ENCODE measurements at places on chromosomes 16 and 17. TPM values are rescaled to one million over a fixed set of nuclear protein-coding genes. Genes with fewer than 3 reads are reported as not detected.
A peak's percentile ranks its signal among the peaks of the same experiment; 100 is the strongest.

DNA sequence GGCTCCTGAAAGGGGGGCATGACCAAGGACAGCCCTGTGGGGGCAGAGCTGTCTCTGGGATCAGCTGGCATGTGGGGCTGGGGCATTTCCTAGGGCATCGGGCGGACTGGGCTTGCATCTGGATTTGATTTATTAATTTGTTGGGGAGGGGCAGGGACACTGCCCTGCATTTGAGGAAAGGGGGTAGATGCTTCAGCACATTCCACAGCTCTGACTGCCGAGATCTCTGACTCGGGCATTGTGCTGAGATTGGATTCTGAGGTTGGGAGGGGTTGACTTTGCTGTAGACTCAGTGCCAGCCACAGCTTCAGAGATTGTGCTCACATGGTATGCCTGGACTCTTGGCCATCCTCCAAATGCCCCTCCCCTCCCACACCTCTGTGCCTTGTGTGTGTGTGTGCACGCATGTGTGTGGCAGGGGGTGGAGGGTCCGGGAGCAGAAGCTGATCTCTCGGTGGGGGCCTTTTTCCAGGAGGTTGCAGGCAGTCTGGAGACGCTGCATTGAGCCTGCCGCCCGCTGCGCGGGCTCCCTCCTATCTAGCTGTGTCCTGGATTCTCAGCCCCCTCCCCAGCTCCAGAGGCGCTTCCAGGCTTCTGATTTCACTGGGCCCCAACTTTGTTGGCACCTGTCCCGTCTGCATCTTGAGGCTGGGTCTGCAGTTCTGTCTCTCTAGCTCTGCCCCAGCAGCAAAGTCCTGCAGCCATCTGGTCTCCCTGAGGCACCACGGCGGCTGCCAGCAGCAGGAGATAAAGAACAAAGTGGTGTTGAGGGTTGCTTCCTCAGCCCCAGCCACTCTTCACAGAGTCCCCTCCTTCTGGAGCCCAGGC lies 14.9 kb downstream of the IGFBP4 start:
- no peaks in the 10 kb centered on the region for H3K4me1 ChIP-seq
- H3K4me3 ChIP-seq, result no peak overlapping the region
- H3K27ac ChIP-seq, result no peak overlapping the region
- no peaks in the 10 kb centered on the region for H3K36me3 ChIP-seq
- peak; percentile 19 for DNase-seq
- H3K27me3 ChIP-seq, result no peaks in the 10 kb centered on the region

DNA sequence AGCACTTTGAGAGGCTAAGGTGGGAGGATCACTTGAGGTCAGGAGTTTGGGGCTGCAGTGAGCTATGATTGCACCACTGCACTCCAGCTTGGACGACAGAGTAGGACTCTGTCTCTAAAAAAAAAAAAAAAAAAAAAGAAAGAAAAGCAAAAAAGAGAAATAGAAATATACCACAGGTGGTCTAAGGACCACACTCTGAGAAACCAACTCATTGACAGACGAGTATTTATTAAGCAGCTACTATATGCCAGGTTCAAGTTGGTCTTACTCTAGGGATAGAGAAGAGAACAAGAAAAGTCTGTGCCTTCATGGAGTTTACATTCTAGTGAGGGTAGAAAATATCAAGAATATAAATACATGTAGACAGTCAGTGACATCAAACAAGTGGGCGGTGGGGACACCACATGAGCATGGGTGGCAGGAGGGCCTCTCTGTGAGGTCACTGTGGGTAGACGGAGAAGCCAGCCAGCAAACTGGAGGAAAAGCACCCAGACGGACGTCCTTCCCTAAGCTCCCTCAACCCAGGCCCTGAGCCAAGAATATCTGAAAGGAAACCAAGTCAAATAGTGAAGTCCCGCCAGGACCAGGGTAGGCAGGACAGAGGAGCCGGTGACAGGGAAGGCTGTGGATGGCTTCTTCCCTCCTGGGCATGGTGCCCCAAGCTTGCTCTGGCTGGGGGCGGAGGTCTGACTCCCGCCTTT lies 4.7 kb downstream of the CDIPT start:
- no peaks in the 10 kb centered on the region for H3K27me3 ChIP-seq
- no peaks in the 10 kb centered on the region for H3K36me3 ChIP-seq
- no peak overlapping the region for H3K4me3 ChIP-seq
- peaks cover 20% of the 10 kb centered on the region for H3K4me1 ChIP-seq
- no peak for DNase-seq

GRCh38 chr17:82236142-82236971 lies 7.5 kb downstream of the SLC16A3 start:
- H3K27me3 ChIP-seq, result no peaks in the 10 kb centered on the region
- H3K36me3 ChIP-seq, result no peaks in the 10 kb centered on the region
- peaks cover 33% of the 10 kb centered on the region for H3K4me1 ChIP-seq
- H3K27ac ChIP-seq, result no peak overlapping the region

GRCh38 chr17:5846001-5846400 lies 224.2 kb upstream of the WSCD1 start:
- H3K27me3 ChIP-seq, result no peaks in the 10 kb centered on the region
- no peak overlapping the region for H3K27ac ChIP-seq
- H3K4me3 ChIP-seq, result no peak overlapping the region
- no peak for DNase-seq
- H3K36me3 ChIP-seq, result no peaks in the 10 kb centered on the region

DNA sequence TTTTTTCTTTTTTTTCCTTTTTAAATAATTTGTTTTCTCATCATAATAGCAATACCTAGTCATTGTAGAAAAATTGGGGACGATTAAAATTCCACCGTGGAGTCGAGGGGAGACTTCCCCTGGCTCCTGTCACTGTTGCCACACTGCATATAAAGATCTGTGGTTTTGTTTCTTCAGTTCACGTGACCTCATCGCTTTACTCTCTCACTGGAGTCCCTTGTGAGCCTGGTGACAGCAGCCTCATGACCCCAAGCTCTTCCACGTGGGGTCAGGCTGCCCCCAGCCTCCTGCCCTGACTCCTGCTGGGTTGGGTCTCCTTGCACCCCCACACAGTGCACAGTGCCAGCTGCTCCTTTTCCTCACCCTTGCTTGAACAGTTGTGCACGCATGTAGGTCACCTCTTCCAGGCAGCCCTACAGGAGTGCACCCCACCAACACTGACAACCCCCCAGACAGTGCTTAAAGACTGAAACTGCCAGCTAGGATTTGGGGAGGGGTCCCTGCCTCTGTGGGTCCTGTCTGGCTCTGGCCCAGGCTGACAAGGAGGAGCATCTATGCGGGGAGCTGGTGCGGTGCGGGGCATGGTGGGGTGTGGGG lies 7.3 kb upstream of the METRNL start:
- H3K4me3 ChIP-seq, result no peak overlapping the region
- H3K27ac ChIP-seq, result no peak overlapping the region

Gene TMEM88
- total RNA-seq, result 15.8 TPM

All from adrenal gland (tissue), 19 donors.